ENCODE measurements at places on chromosomes 1 and 21.

DNA sequence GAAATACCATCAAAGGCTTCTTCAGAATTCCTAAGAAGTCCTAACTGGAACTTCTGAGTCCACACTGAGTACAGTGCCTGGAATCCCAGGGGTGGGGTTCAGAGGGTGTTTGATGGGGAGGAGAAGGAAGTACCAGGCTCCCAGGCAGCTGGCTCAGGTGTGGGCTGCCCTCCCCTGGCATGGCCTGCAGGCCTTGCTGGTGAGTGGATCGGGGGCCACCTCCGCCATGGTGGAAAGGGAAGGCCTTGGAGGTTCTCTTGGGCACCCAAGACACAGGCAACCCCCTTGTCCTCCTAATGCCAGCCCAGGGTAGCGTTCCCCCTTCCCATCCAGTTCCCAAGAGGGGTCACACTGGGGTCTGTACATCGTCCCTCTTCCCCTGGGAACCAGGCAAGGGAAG, 26.8 kb upstream of the TNFRSF1B start:
- no peak for DNase-seq

- DNase-seq = no peak
These were observed 337.9 kb downstream of the TBX15 start for GRCh38 chr1:118650107-118650807.

- no peak for DNase-seq
These were observed 127.7 kb upstream of the COL6A1 start for GRCh38 chr21:45853703-45854342.

- no peak for DNase-seq
These were observed 65.4 kb upstream of the LYST start for GRCh38 chr1:235932090-235932510.

- DNase-seq = no peak
These were observed 60.3 kb upstream of the JUN start for GRCh38 chr1:58844176-58844575.

DNA sequence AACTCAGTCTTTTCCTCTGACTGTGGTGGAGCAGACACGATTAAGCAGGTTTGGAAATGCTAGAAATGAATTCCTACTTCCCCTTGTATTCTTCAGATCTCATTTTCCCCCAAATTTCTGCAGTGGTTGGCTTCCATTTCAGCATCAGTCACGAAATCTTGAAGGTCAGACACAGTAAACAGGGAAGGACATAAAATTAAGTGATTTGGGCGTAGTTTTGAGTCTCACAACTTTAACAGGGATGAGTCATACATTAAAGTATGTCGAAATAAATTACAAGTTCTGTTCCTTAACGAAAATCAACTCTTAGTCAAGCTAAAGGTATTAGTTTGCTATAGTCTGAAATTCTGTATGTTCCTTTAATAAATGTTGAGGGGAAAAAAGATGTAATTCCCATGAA, 61.1 kb downstream of the HNRNPR start:
- no peak for DNase-seq

GRCh38 chr1:15156807-15157380, 3.3 kb downstream of the TMEM51 start:
- DNase-seq = no peak

DNA sequence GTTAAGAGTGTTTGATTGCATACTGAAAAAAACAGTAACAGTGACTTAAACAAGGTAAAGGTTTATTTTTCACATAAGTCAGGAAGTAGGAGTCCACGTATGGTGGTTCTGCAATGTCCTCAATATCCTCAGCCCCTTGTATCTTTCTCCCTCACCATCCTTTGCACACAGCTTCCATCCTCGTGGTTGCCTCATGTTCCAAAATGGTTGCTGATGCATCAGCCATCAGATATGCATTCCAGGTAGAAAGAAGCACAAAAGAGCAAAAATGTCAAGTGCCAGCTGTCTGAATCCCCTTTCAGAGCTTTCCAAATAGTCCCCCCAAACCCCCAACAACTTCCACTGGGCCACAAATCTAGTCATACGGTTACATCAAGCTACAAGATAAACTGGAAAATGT, 138.1 kb downstream of the SYF2 start:
- DNase-seq = no peak

DNA sequence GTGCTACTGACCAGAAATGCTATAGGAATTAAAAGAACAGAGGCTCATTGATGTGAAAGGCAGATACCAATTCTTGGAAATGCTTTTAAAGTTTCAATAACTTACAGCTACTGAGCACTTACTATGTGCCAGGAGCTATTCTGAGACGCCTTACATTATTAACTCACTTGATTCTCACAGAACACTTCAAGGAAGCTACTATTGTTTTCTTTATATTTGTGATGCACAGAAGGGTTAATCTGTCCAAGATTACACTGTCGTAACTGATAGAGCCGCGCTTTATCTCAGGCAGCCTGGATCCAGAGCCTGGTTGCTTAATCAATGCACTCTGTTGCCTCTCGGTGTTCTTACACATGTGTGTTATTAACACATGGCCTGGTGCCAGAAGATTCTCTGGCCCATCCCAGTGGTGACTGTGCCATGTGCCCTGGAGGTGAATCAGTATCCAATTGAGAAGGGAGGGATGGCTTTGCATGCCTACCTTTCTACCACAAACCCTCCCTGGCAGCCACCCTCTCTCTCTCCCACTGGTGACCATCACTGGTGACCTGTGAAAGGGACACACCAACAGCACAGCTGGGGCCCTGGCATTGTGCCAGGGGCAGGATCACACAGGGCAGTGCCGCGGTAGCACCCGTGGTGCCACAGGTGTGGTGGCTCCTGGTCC, 8.8 kb downstream of the FMO1 start:
- no peak for DNase-seq

DNA sequence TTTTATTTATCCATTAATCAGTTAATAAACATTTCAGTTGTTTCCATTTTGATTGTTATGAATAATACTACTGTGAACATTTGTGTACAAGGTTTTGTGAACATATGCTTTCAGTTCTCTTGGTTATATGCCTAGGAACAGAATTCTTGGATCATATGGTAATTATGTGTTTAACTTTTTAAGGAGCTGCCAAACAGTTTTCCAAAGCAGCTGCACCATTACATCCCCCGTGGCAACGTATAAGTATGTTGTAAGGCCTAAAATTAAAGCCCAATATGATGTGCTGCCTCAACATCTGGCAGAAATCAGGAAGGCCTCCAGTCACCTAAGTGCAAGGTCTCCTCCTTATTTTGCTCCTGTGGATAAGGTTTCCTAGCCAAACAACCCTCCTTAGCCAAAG, 235.6 kb upstream of the CACYBP start:
- no peak for DNase-seq

- no peak for DNase-seq
These were observed 362.2 kb upstream of the LYPLAL1 start for GRCh38 chr1:218811497-218811896.

DNA sequence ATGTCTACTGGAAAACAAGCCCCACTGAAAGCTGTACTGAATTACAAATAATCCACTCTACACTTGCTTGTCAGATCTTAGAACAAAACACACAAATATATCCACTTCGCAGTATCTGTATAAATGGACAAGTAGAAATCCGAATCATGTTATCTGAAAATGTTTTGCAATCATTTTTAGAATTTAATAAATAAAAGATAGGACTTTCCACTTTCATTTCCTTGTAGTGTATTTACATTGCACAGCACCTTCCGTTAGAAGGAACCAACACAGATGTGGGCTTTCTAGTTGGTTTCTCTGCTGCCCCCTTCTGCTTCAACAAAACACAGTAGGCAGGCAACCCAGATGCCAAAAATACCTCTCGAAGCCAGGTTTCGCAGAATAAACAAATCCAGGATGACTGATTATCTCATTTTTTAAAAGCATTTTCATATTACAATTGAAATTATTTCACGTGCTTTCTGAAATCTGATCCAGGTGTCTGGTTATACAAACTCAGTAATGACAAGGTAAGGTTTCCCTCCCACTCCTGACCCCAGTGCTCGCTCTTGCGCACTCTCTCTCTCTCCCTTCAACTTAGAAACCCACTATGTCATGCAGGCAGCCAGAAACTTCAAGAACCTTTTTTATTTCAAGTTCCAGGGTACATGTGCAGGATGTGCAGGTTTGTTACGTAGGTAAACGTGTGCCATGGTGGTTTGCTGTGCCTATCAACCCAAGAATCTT, 389.9 kb downstream of the SMYD3 start:
- DNase-seq = no peak

- no peak for DNase-seq
These were observed 30.6 kb upstream of the KIF21B start for GRCh38 chr1:201054091-201054543.

DNA sequence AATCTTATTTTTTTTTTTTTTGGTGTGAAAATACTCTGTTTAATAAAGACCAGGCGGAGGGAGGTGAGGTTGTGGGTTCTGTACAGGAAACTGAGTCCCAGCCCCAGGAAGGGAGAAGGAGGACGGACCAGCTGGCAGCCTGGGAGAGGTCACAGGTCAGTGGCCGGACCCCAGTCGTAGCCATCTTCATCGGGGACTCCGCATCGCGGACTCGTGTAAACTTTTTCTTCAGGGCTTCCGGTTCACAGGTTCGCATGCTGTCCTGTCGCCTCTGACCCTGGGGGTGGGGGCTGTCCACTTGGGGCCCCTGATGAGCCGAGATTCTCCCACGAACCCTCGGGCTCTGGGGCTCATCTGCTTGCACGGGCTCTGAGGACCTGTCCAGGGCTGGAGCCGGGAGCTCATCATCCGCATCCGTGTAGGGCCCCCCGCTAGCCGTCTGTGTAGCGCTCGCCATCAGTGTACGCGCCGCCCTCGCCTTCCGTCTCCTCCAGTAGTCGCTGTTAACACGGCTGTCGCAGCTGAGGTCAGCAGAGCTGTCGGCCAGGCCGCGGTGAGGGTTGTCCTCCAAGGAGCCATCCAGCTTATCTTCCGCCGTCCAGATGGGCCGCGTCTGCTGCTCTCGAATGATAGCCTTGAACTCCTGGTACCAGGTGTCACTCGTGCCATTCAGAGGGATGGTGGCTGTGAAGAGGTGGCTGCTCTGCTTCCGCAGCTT, 975.7 kb upstream of the PRMT6 start:
- DNase-seq = no peak

DNA sequence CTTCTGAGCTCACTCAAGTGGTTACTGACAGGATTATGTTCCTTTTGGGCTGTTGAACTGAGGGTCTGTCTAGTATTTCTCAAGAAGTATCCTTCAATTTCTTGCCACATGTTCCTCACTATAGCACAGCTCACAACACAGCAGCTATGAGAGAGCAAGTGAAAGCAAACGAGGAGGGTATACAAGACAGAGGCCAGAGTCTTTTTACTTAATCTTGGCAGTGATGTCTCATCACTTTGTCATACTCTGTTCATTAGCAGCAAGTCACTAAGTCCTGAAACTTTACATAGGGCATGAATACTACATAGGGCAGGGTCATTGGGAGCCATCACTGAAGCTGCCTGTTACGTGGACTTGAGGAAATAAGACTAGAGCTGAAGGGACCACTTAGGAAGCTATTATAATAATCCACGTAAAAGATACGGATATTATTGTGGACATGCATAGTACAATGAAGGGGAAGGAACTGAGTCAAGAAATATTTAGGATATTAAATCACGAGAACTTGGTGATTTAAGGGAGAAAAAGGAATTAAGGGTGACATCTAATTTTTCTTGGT, 63.7 kb downstream of the SLC30A7 start:
- no peak for DNase-seq

GRCh38 chr1:56666112-56666608, 21.0 kb downstream of the PRKAA2 start:
- DNase-seq = no peak

Data from activated gamma-delta T cell (primary cell).